ENCODE measurements at places on chromosomes 11 and 22. TPM values are rescaled to one million over a fixed set of nuclear protein-coding genes. Genes with fewer than 3 reads are reported as not detected.

The OR10A4 gene
- polyA plus RNA-seq: not detected

GRCh38 chr11:92870196-92870832, 99.1 kb upstream of the MTNR1B start:
- no peaks in the 10 kb centered on the region for H3K36me3 ChIP-seq
- no peak for DNase-seq
- H3K4me1 ChIP-seq: peaks cover 5% of the 10 kb centered on the region
- peaks cover 3% of the 10 kb centered on the region for H3K27me3 ChIP-seq
- H3K4me3 ChIP-seq: no peak overlapping the region
- H3K27ac ChIP-seq: no peak overlapping the region

The PPP6R2 gene
- 23.2 TPM for polyA plus RNA-seq

The DTX4 gene
- 1.6 TPM for polyA plus RNA-seq

DNA sequence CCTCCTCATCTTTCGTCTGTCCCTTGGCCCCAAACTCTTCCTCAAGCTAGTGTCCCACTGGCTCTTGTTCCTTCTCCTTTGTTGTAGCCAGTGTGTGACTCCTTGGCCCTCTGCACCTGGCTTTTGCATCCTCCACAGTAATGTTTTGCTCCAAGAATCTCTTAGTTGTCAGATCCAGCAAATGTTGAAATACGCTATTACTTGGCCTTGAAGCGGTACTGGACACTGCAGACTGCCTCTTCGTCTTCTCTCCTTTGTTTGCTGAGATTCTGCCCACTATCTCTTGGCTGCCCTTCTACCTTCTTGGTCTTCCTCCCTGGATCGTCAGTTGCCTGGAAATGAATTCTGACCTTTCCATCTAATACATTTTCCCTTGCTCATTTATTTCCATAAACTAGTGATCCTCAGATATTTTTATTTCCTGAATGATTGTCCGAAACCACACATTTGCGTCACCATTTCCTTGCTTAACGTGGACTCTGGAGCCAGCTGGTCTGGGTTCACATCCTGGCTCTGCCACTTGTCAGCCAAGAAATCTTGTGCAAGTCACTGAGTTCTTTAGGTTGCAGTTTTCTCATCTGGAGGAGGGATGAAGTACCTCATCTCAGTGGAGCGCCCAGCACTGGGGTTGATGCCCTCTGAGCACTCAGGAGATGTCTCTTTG, 113.6 kb downstream of the LDLRAD3 start:
- no peaks in the 10 kb centered on the region for H3K4me1 ChIP-seq
- no peak overlapping the region for H3K27ac ChIP-seq
- DNase-seq: no peak

DNA sequence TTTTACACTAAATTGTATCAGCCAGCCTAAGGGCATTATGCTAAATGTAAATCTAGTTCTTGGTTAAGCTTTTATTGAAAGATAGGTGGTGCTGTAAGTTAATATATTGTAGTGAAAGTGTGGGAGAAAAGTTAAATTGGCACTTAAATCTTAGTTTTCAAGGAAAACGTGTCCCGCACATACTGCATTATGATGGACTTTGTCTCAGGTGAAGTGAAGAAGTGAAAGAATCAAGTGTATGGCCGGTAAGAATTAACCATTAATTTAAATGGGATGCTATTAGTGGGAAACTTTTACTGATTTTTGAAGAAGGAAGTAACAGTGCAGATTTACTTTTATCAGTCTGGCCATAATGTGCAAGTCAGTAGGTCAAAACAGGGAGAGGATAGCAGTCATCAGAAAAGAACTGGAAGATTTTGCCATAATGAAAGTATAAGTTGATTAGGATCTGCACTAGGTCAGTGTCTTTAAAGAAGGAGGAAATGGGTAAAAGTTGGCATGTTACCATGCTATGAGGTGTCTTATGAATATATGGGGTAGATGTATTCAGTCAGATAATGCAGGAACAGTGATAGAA, 81.6 kb downstream of the PDHX start:
- H3K4me3 ChIP-seq: no peak overlapping the region
- peak overlapping the region; percentile 71 for H3K27ac ChIP-seq
- H3K36me3 ChIP-seq: no peaks in the 10 kb centered on the region
- H3K27me3 ChIP-seq: no peaks in the 10 kb centered on the region

Data from keratinocyte (primary cell).